Activated T-helper 2 cell treated with anti-CD3 and anti-CD28 coated beads, Interferon-gamma antibody, Interleukin-2, Interleukin-4, amounts not matched to agents 10 μg/mL and 5 μg/mL and 100 μg/mL, durations not matched to agents 14 hours and 24 hours and 36 hours (primary cell): ENCODE measurements at places on chromosomes 12 and 14. TPM values are rescaled to one million over a fixed set of nuclear protein-coding genes. Genes with fewer than 3 reads are reported as not detected.

DNA sequence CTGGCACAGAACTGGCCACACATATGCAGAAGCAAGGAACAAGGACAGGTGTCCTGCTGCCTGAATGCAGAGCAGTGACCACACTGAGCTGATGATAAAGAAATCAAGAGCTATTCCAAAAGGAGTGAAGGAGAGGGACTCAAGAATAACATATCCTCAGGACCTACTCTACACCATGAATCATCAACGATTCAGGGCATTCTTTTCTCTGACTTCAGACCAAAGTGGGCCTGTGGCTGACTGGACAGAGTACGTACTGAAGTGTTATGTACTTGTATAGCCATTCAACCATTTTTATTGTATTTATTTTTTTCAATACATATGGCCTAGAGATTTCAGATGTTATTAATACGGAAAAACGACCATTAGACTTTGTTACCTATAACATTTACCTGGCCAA lies 177.5 kb upstream of the TMTC1 start:
- DNase-seq = no peak

DNA sequence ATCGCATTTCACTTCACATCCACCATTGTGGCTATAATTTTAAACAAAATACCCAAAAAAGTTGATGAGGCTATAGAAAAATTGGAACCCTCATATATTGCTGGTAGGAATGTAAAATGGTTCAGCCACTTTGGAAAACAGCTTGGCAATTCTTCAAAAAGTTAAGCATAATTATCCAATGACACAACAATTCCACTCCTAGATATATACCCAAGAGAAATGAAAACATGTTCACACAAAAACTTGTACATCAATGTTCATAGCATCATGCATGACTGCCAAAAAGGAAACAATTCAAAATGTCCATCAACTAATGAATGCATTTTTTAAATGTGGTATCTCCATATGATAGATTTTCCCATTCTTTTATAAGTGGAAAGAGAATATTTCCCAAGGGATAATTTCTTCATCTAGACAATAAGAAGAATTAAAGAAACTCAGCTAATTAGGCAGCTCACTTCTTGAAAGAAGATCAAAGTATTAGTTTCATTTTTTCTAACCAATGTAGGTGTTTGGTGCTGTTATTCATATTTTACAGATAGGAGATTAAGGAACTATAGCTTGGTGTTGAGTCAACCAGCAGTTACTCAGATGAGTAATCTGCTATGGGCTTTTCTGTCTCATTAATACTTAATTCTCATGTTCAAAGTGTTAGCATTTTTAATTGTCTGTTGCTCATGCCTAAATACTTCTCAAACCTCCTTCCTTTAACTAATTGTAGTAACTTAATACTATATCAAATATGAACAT lies 32.8 kb downstream of the YEATS4 start:
- no peak for DNase-seq

Gene EP400
- 57.7 and 58.0 TPM in 2 replicates for total RNA-seq

DNA sequence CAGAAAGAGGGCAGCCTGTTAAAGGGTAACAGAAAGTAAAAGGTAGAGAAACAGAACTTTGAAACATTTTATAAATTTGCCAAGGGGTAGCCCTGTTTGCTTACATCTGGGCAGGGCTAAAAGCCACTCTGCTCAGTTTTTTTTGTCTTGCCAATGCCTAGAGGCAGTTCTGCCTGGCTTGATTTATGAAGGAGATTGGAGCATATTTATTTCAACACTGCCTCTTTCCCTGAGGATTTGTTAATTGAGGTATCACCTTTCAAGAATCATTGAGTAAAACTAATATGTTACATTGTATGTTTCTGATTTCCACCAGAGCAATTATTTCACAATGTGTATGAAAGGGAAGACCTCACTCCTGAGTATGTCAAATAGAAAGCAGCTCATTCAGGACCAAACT lies 160.8 kb downstream of the GXYLT1 start:
- DNase-seq = no peak

GRCh38 chr14:104085032-104085888 lies at the start of gene ASPG:
ASPG (plus strand) TSS chr14:104085700; CDS start chr14:104085771, 71 bp downstream.
- no peak for DNase-seq

Gene NID2
- total RNA-seq = 0.14 and 0.37 TPM in 2 replicates

DNA sequence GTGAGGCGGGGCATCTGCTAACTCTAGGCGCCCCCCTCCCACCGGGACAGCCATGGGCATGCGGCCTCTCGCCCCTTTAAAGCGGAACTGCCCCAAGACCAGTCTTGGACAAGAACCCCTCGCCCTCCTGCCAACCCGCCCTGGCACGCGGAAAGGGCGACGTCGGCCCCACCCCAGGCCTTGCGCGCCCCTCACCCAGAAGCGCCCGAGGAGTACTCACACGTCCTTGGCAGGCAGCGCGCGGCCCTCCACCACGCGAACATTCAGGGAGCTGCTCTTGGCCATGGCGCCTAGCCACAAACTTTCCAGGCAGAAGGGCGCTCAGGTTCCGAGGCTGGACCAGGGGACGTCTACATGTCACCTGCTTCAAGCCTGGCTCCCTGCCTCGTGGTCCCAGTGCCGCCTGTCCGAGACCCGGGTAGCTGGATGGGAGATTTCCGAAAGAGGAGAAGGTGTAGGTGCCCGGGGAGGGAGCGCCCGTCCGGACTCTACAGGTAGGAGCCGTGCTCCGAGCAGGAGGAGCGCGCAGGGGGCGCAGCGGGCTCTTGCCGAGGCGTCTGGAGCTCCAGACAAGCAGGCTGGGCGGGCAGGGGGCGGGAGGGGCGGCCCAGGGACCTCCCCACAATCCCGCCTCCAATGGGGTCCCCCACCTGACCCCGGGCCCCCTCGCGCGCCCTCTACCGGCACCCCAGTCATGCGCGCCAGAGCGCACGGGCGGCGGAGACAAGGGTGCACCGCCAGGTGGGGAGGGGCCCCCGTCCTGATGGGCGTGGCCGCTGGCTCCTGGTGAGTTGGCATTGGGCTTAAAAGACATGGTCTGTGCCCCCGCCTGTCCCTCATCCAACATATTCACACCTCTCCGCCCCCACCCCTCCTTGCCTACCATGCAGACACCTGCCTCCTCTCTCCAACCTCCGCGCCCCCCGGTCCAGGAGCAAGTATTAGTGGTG lies at the start of gene RASAL1:
TSS of gene RASAL1 (minus strand) at position 584 of the 950 bp plus-strand sequence. CDS start at position 285, 299 bp downstream.
- peak; percentile 65 for DNase-seq

Gene STAB2
- not detected in 2 replicates for total RNA-seq

- no peak for DNase-seq
Measured at GRCh38 chr14:31566456-31566855, 5.3 kb downstream of the NUBPL start.

GRCh38 chr14:61678975-61679374 lies 16.3 kb upstream of the HIF1A start:
- no peak for DNase-seq

DNA sequence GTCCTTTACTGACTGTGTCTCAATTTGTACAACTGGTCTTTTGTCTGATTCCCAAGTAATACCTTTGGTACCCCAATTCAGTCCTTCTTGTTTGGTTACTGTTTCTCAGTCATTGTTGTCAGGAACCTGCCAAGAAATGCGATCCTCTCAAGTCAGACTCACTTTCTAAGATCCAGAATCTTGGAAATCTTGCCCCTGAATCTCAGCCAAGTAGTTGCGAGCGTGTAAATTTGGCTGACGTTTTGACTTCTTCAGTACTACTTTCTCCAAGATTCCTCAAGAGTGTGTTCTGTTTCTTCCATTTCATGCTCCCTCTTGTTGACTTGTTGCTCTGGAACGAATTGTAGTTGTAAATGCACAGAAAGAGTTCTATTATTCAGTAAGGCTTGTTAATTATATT lies 114.0 kb downstream of the MSRB3 start:
- DNase-seq = no peak

DNA sequence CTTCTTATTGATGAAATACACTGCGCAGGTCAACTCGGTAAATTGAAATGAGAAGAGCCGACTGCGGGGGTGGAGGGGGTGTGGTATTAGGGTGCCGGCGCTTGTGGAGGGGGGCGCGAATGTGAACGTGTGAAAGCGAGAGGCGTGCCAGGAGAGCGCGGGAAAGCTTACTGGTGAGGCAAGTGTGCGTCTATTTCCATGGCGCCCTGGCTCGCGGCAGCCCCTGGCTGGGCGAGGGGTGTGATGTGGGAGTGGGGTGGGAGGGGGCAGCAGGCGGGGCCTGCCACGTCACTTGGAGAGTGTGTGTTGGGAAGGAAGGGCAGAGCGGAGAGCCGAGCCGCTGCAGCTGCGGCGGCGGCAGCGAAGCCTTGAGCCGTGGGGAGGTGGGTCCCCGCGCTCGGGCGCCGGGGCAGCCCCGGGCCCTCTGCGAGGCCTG lies 88.8 kb downstream of the GALNT8 start:
- DNase-seq = no peak

DNA sequence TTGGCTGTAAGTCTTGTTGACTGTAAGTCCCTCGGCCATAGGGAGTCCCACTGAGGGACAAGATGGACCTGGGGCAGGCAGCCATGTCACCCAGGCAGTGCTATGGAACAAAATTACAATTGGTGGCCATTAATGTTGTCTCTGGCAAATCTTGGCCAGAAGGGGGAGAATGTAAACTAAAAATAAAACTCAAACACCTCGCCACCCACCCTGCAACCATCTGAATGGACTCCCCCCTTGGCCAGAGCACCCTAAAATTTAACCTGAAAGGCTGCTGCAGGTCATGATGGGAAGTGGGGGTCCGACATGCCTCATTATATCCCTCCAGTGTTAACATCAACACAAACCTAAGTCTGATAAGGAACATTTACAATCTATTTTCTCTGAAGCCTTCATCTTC lies 8.2 kb downstream of the SLC22A17 start:
- DNase-seq = no peak

- no peak for DNase-seq
Measured at GRCh38 chr12:1083151-1083888, 92.3 kb downstream of the ERC1 start.

DNA sequence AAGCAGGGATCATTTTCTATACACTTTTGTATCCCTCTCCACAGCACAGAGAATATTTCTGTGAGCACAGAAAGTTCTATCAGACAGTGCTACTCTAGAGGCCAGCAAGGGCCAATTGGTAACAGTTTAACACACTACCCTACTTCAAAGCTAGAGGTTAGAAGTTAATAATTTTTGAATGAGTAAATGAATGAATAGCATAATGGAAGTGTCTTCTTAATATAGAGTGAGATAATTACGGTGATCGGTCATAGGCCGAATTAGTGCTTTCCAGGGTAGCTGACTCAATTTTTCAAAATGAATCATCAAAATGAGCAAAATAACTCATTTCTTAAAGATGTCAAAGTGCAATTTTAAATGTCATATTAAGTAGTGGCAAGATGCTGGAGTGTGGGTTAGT lies 67.0 kb upstream of the CCDC198 start:
- DNase-seq = no peak
